Activated CD4-positive, alpha-beta memory T cell treated with anti-CD3 and anti-CD28 coated beads, Interleukin-2, amount 10 ng/mL, durations not matched to agents 7 days and 5 days (primary cell): ENCODE measurements at places on chromosomes 13 and 19. TPM values are rescaled to one million over a fixed set of nuclear protein-coding genes. Genes with fewer than 3 reads are reported as not detected.
A peak's percentile ranks its signal among the peaks of the same experiment; 100 is the strongest.

DNA sequence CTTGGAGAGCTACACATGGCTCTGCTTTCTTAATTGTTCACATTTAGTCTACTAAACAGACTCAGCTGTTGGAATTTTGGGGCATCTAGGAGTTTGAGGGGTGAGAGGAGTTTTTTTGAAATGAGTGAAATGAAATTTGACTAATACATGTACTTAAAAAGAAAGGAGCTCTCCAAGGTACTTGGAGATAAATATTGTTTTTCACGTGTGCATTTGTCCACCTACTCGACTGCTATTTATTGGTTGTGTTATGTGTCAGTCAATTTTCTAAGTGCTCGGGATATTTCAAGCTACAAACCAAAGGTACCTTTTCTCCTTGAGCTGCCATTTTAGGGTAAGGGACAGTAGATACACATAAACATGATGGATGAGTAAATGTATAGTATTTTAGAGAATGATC, 697.0 kb downstream of the LIG4 start:
- DNase-seq, result no peak

The LGALS7B gene
- not detected for total RNA-seq

- no peak for DNase-seq
Measured at GRCh38 chr19:6769006-6769619, 1.9 kb upstream of the SH2D3A start.

DNA sequence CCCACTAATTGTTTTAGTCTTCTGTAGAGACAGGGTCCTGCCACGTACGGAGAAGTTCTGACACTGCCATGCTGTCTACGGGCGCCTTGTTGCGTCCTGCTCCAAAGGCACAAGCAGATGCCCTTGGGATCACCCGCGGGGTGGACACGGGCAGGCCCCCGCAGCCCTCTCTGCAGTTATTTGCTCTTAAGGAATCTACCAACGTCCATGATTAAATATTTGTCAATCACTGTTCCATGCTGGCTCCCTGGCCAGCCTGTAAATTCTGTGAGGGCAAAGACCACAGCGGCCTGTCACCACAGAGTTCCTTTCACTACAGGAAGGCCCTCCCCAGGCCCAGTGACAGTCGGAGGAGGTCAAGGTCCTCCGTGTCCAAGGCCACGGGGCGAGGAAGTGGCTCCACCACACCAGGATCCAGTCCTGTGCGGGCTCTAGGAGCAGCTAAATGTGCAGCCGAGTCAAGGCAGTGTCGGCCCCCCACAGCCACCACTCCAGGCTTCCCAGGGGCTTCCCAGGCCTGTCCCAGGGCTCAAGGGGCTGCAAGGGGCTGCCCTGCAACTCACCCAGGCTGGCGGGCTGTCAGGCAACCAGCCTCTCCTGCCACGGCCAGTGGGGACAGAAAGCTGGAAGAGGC, 2.1 kb downstream of the RNF126 start:
- no peak for DNase-seq

GRCh38 chr19:15173746-15174404, 26.9 kb downstream of the NOTCH3 start:
- DNase-seq, result no peak

DNA sequence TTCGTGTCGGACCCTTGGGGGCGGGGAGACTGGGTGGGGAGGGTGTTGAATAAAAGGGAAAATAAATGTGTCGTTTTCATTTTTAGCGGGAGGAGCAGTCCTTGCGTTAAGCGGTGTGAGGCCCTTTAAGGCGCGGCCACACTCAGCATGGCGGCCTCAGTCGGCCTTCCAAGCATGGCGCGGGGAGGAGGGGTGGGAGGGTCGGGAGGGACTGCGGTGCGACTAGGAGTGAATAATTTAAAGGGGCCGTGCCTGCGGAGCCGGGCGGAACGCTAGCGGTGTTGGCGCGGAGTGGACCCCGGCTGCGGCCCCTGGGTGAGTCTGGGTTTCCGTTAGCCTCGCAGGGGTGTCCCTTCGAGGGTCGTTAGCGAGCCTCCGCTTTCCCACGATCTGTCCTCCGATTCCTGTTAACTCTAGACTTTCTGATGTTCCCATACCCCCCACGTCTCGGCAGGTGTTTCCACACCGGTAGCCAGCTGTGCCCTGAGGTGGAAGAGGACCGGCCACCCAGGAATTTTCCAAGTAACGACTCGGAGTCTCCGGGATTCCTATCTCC, 1.5 kb upstream of the PNPLA6 start:
- DNase-seq, result peak; percentile 87

The GAPDHS gene
- not detected for total RNA-seq

The LIN37 gene
- 13.1 TPM for total RNA-seq

GRCh38 chr13:113917594-113918371, 53.9 kb upstream of the GAS6 start:
- peak; percentile 1 for DNase-seq

DNA sequence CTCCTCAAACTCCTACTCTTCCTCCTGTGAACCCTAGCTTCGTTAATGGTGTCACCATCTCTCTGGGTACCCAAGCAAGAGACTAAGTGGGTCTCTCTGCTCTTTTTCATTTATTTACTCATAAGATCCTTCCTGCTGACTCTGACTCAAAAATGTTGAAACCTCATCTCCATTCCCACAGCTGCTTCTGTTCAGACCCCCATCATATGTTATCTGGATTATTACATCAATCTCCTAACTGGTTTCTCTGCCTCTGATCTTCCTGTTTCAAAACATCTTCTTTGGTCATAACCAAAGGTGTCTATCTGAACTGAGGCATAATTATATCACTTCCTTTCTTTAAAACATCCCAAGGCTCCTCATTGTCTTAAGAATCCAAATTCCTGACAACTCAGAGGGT, 2.0 kb upstream of the MEDAG start:
- no peak for DNase-seq

DNA sequence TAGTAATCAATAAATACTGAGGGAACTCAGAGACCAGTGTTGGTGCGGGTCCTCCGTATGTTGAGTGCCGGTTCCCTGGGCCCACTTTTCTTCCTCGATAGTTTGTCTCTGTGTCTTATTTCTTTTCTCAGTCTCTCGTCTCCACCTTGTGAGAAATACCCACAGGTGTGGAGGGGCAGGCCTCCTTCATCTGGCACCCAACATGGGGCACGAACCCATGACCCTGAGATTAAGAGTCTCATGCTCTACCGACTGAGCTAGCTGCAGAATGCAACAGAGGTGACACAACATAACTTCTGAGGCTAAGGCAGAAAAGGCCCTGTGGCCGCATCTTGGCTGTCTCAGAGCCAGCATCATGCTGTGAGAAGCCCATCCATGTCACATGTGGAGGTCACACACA, 5.3 kb upstream of the ZNF613 start:
- no peak for DNase-seq

GRCh38 chr13:113923376-113924063, 50.4 kb downstream of the C13orf46 start:
- no peak for DNase-seq

The PABPC3 gene
- total RNA-seq, result 0.88 TPM
